Activated T-cell treated with anti-CD3 and anti-CD28 coated beads for 48 hours (primary cell): ENCODE measurements at places on chromosomes 4 and X.

- DNase-seq: no peak
Measured at GRCh38 chr4:165612936-165613335, 234.1 kb downstream of the CPE start.

- DNase-seq: no peak
Measured at GRCh38 chr4:98406819-98407218, 145.6 kb downstream of the RAP1GDS1 start.

DNA sequence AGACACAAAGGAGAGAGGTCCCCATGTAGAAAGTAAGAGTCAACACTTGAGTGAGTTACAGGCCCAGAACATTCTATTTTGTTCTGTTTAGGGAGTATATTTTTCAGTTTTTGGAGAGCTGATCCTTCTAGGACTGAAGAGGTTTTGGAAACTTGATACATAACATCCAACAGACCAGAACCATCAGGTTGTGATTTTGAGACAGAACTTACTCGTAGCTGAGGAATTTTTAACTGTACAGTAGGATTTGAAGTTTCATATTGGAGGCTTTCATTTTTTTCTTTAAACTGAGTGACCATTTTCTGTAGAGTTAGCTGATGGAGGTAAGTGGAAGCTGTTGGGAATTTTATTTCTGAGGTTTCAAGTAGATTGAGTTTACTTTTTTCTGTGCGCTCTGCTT is 73.3 kb downstream of the NCAPG start:
- no peak for DNase-seq

DNA sequence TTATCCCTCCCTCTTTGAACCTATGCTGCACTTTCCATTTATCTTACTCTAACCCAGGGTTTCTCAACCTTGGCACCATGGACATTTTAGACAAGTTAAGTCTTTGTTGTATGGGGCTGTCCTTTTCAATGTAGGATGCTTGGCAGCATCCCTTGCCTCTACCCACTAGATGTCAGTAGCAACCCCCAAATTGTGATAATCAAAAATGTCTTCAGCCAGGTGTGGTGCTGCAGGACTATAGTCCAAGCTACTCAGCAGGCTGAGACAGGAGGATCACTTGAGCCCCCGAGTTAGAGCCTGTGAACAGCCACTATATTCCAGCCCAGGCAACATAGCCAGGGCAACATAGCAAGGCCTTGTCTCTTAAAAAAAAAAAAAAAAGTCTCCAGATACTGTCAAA is 7.0 kb downstream of the LRCH2 start:
- no peak for DNase-seq

- DNase-seq: no peak
Measured at GRCh38 chrX:56569378-56570057, 6.1 kb downstream of the UBQLN2 start.

DNA sequence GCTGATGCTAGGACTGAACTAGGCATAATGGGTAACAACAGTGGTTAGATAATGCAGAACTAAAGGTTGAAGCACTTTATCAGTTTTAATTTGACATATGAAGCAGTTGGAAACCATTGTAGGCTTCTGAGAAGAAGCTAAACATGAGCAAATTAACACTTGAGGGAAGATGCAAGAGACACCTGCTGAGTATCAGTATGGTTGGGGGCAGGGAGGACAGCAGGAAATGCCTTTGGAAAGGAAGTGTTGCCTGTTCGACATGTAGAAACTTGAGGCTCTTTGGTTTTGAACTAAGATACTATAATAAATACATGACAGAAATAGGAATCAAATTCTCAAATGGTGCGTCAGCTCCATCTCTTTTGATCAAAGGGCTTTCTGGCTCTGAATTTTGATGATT is 115.6 kb downstream of the FHIP1A start:
- DNase-seq: no peak

- DNase-seq: no peak
Measured at GRCh38 chr4:105113800-105114199, 32.9 kb upstream of the TET2 start.

DNA sequence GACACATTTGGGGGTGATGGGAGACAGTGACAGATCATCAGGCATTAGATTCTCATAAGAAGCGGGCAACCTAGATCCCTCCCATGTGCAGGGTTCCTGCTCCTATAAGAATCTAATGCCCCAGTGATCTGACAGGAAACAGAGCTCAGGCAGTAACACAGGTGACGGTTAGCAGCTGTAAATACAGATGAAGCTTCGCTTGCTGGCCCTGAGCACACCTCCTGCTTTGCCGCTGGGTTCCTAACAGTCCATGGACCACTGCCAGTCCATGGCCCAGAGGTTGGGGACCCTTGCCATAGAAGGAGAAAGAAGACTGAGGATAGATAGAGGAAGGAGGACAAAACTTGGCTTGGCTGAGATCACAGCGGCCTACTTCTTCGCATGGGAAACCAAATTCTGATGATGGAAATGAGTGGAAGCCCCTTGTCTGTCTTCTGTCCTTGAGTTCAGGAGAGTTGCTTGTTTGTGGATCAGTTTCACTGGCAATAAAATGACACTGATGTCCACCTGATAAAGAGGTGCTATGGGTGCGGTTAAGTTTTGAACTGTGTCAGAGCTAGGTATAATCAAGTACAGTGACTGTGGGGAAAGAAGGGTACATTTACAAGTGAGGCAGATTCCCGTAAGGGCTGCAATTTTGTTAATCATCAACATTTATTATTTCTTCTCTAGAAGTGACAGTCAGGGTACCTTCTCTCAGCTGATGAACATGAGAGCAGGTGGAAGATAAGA is 1.7 kb upstream of the TIFA start:
- no peak for DNase-seq

GRCh38 chr4:101271516-101271915 is 75.8 kb downstream of the PPP3CA start:
- no peak for DNase-seq

DNA sequence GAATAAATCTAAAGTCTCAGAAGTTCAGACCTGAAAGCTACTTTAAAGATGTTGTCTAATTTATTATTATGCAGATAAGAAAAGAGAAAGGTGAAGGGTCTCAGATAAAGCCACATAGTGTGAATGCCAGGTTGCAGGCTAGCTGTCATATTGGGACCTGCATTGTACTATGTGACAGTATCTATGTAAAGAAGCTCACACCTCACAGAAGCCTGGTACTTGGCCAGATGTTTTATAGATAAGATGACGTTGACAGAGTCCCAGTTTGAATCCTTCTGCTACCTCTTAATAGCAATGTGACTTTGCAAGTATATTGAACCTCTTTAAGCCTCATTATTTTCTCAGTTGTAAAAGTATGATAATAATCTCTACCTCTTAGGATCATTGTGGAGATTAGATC is 227.0 kb downstream of the SPRY1 start:
- no peak for DNase-seq

GRCh38 chrX:10537308-10537707 is 83.1 kb downstream of the MID1 start:
- DNase-seq: no peak

- DNase-seq: no peak
Measured at GRCh38 chr4:94036964-94037363, 170.7 kb upstream of the SMARCAD1 start.

DNA sequence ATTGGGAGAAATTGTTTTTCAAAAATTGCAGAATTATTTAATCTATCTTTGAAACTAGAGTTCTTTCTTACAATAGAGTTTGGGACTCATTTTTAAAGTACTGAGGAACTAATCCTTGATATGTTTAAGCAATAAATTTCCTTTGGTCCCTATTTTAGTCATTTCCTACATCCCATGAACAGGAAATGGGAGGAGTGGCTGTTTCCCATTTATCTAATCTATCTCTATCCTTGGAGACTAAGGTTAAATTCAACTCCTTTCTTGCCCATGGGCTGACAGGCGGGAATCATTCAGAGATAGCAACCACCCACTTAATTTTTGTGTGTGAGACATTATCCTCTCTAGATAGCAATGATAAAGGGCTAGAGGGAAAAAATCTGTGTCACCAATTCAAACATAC is 131.6 kb upstream of the EMCN start:
- no peak for DNase-seq

DNA sequence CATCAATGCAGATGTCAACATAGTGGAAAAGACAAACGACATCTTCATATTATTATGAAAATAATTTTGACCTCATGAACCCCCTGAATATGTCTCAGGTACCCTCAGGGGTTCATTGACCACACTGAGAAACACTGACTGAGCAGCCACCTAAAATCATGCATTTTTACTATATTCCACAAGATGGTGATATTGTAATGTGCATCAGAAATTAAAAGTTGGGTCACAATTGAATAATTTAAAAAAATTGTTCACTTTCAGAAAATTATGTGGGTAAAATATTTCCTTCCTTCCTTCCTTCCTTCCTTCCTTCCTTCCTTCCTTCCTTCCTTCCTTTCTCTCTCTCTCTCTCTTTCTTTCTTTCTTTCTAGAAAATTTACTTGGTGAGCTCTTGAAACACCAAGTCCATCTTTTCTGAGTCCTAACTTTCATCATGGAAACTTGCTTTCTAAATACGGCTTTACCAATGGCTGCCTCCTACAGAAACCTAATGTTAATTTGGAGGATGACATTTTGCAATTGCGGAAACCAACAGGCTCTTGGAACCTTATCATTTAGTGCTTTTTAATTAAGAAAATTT is 103.6 kb downstream of the RTL3 start:
- DNase-seq: no peak

DNA sequence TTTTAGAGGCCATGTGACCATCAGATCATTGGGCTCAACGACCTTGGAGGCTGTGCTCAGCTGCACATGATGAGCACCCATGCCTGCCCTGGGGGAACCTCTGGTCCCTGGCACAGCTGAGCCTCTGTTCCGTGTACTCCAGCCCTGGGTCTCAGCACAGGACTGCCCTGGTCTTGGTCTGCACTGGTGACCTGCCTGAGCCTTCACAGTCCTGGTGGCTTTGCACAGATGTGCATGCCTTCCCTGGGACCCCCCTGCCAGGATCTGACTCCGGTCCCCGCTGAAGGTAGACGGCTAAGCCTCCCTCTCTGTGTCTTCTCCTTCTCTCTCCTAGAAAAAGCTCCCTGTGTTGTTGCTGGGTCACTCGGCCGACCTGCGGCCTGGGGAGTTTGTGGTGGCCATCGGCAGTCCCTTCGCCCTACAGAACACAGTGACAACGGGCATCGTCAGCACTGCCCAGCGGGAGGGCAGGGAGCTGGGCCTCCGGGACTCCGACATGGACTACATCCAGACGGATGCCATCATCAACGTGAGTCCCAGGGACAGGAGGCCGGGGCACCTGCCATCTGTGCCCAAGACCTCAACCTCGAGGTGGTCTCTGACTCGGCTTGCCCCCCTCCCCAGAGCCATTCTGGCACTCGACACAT is 21.6 kb downstream of the HTRA3 start:
- no peak for DNase-seq

GRCh38 chr4:153450544-153450917 is 15.6 kb upstream of the TMEM131L start:
- DNase-seq: no peak

- no peak for DNase-seq
Measured at GRCh38 chr4:146981651-146982050, 36.0 kb upstream of the TTC29 start.

- DNase-seq: no peak
Measured at GRCh38 chr4:138344851-138345250, 102.7 kb upstream of the SLC7A11 start.

GRCh38 chr4:108943976-108944591 is 181.2 kb upstream of the ETNPPL start:
- DNase-seq: no peak

GRCh38 chr4:88002786-88003185 is 4.6 kb upstream of the PKD2 start:
- no peak for DNase-seq

DNA sequence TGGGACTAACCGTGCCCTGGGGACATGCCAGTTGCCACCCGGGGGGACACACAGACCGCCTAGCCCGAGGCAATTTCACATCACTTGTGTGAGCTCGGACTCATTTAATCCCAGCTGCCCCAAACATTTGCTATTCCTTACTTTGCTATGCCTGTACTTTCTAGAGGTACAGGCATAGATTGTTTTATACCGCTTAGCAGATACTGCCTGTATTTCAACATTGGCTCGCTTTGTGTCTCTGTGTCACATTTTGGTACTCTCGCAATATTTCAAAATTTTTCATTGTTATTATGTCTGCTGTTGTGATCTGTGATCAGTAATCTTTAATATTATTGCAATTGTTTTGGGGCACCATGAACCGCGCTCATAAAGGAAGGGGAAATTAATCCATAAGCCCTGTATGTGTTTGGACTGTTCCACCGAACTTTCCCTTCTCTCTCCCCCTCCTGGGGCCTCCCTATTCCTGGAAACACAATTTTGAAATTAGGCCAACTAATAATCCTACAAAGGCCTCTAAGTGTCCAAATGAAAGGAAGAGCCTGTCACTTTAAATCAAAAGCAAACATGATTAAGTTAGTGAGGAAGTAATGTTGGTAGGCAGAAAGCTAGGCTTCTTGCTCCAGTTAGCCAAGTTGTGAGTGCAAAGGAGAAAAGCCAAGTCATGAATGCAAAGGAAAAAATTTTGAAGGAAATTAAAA is 568 bp upstream of the CASP6 start:
- DNase-seq: no peak

DNA sequence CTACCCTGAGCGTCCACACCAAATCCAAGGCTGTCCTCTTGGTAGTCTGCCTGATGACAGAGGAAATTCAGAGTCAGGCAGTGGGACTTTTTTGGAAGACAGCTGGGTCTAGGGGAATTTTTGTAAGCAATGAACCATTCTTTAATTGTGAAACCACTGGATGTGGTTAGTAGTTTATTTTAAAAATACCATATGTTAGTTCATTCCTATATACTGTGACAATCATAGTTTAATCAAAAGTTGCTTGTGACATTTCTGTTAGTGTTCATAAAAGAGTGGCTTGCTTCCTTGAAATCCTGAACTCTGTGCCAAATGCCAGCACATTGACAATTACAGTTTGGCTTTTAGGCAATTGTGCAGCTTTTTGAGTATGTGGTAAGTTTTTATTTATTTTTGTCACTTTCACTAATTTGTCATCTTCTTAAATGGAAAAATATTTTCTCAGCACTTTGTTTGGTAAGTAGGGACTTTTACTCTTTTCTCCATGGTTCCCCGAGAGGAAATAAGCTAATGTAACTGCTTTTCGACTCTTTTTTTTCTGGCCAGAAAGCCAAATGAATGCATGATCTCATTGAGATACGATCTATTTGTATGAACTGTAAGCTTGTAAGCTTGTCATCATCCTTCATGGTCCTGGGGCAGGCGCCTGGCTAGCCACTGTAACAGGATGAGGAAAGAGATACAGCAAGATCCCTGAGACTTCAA is 72.6 kb upstream of the SLC4A4 start:
- DNase-seq: no peak
